K562 (cell line): ENCODE measurements at places on chromosomes 5 and 9. TPM values are rescaled to one million over a fixed set of nuclear protein-coding genes. Genes with fewer than 3 reads are reported as not detected.

NR4A3 gene
- polyA plus RNA-seq, result 0.12 TPM in 1 of 2 replicates, not detected in the other

CAST gene
- 55.3 and 91.0 TPM in 2 replicates for polyA plus RNA-seq

COL15A1 gene
- polyA plus RNA-seq, result 2.6 TPM in 2 replicates

DNA sequence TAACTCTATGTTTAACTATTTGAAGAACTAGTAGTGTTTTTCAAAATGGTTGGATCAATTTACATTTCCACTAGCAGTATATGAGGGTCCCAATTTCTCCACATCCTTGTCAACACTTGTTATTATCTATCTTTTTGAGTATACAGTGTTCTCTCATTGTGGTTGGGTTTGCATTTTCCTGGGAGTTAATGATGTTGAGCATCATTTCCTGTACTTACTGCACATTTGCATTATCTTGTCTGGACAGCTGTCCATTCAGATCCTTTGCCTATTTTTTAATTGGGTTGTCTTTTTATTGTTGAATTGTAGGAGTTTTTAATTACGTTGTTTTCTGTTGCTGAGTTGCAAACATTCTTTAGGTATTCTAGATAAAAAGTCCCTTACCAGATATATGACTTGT, 103.4 kb upstream of the LRRTM2 start:
- DNase-seq, result no peak

DNA sequence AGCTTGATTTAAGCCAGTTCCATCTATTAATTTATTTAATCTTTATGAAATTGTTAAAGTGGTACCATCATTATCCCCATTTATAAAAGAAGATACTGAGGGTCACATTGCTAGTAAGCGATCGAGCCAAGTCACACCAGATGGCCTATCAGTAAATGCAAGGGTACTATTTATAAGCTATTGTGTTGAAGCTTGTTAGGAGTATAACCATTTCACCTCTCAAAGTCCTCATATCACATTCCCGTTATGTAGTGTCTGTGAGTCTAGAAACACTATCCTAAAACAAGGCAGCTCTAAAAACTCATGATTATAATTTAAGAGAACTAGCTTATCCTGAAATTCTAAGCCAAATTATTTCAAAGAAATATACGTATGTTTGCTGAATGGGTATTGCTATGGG, 1161.8 kb downstream of the EFNA5 start:
- DNase-seq, result no peak

- DNase-seq, result no peak
Measured at GRCh38 chr9:76464706-76465105, 5.7 kb downstream of the GCNT1 start.

DNA sequence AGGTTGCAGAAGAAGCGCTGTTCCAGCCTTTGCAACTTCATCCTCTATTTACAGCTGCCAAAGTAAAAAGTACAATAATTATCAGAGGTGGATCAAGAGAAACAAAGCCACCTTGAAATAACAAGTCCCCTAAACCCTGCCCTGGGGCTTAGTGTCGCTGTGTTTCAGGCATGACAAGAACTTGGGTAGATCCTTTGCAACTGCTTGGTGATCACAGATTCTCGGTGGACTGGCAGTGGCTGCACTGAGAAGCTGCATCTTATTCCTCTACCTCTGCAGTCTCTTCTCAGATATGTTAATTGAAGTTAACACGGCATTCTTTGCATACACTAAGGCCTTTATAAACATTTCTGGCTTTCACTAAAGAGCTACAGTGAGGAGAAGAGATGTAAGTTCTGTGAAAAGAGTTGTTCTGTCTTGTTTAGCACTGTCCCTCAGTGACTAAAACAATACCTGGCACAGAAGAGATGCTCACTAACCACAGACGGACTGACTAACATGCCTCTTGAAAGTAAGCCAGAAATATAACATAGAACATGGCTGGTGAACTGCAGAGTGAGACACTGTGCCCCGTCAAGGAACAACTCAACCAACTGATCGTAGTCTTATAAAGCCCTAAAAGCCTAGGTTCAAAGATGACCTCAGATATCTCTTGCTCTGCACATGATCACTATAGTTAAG, 144.2 kb downstream of the MLLT3 start:
- no peak for DNase-seq

GRCh38 chr9:6915635-6916034, 157.9 kb downstream of the KDM4C start:
- DNase-seq, result no peak

DNA sequence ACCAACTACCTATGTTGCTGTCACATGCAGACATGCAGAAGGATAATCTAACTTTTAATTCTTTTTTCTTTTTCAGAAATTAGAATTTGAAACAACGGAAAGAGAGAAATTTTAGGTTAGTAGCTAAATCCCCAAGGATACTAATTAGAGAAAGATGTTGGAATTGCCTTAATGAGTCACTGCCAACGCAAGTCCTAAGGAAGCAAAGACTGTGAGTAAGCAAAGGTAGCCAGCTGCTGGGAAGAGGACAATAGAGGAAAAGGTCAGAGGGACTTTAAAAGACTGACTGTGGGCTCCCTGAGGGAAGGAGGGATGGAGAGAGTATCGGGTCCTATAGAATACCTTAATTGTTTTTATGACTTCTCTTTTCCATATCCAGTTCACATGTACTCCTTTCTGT, 461.9 kb upstream of the PAPPA start:
- DNase-seq, result no peak

DNA sequence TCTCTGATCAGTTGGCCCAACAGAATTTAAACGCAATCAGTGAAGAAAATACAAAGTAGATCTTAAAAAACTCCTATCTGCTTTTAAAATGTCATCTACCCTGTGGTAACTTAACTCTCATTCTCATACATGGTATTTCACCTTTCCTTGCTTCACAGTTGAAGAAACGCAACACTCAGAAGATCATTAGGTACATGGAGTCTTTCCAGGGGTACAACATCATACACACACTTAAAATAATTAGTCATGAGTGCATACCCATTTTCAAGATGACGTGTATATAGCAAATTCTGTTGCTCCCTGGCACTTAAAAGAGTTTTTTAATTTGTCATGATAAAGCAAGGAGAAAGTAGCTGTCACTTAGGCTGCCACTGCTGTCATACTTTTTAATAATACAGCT, 259.9 kb downstream of the BNC2 start:
- DNase-seq, result no peak

GRCh38 chr5:134798468-134798867, 39.9 kb downstream of the DDX46 start:
- DNase-seq, result no peak

GRCh38 chr5:61766141-61766540, 434.1 kb downstream of the ZSWIM6 start:
- DNase-seq, result no peak

- DNase-seq, result no peak
Measured at GRCh38 chr5:109196087-109196822, 213.5 kb downstream of the PJA2 start.

DNA sequence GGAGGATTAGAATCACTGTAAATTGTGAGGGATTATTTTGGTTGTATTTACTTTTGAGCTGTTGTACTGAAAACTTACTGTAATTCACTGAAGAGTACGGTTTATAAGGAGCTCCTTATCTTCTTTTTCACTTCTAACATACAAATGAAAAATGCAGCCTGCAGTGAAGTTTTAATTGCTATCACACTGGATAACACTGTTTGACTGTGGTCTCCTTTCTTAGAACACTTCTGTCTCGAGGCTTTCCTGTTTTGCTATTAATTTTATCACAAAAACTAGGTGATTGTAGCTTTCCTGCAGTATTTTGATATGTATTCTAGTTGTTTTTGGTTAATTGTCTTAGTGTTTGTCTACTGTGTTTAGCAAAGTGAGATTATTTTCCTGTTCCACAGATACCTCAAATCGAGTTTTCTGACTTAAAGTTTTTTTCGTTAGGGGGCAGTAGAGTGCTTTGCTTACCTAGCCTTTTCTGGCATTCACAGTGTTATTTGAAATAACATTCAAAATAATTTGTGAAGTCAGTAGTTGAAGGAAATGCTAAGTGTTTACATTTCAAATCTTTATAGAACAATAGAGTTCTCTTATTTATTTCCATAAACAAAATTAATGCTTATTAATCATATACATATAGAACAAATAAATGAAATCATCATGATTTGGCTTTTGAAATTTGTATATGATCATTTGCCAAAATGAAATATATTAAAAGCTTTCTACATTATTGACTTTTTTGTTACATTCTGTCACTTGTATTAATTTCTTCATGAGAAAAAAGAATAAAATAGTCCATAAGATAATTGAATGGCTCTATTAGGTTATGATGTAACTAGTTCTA, 52.9 kb downstream of the COMMD10 start:
- DNase-seq, result peak; percentile 27

DNA sequence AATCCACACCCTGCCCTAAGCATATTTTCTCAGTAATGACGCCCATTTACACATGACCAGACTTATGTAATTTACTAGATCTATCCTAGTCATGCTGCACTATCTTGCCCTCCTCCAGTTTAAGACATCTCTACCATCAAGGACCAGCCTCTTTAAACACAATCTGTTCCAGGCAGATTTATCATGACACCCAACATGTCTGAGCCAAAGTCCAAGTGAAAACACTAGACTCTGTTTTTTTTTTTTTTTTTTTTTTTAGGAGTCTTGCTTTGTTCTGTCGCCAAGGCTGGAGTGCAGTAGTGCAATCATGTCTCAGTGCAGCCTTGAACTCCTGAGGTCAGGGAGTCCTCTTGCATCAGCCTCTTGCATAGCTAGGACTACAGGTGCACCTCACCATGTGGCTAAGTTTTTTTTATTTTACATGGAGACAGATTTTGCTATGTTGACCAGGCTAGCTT, 354.6 kb downstream of the ARRDC3 start:
- DNase-seq, result peak; percentile 38

- DNase-seq, result no peak
Measured at GRCh38 chr9:107281922-107282667, 984 bp upstream of the RAD23B start.
